Muscle of leg (tissue), 16 donors: ENCODE measurements at places on chromosomes 6 and 20. TPM values are rescaled to one million over a fixed set of nuclear protein-coding genes. Genes with fewer than 3 reads are reported as not detected.
A peak's percentile ranks its signal among the peaks of the same experiment; 100 is the strongest.

Gene FAM162B
- 12.3 TPM for total RNA-seq

DNA sequence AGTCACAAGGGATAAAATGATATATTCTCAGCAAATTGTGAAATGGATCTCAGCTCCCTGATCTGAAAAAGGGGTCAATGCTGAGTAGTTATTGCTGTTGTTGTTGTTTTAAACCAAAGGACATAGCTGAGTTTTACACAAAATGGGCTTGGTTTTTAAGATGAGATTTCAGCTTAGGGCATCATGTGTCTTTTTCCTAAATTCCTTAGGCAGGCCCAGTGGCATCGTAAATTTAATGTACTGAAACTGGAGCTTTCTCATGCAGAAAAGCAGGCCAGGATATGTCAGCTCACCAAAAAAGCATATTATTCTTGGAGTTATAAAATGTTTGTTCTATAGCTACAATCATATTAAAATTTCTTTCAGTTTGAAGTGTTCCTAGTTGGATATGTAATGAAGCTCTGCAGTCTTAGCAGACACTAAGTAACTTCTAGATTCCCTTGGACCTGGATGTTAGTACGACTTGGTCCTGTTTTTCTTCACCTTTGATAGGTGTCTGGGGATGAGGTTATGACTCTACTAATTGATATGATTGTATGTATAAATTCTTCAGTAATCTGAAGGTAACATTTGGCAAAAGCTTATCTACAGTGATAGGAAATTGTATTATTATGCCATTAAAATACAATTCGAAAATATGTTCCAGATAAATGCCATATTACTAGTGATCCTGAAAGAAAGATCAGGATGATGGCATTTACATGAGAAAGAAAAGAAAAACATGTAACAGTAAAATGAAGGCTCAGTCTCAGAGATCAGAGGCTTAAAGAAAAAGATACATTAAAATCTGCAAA is 663.3 kb downstream of the RFPL4B start:
- H3K36me3 ChIP-seq: no peaks in the 10 kb centered on the region
- H3K27ac ChIP-seq: no peak overlapping the region
- DNase-seq: peak; percentile 62
- H3K27me3 ChIP-seq: no peaks in the 10 kb centered on the region

- no peak overlapping the region for H3K4me3 ChIP-seq
- no peaks in the 10 kb centered on the region for H3K4me1 ChIP-seq
- H3K27me3 ChIP-seq: no peaks in the 10 kb centered on the region
- no peak overlapping the region for H3K27ac ChIP-seq
- no peaks in the 10 kb centered on the region for H3K36me3 ChIP-seq
These were observed 200.0 kb upstream of the DTNBP1 start for GRCh38 chr6:15862810-15863209.

Gene SOBP
- 13.6 TPM for total RNA-seq

- H3K4me3 ChIP-seq: no peak overlapping the region
- H3K36me3 ChIP-seq: no peaks in the 10 kb centered on the region
- no peak for DNase-seq
- no peaks in the 10 kb centered on the region for H3K4me1 ChIP-seq
- no peak overlapping the region for H3K27ac ChIP-seq
These were observed 504.3 kb upstream of the SLC35B3 start for GRCh38 chr6:8939615-8940014.

Gene KCNK15
- 0.27 TPM for total RNA-seq

GRCh38 chr6:170221753-170222400 is 69.0 kb downstream of the DLL1 start:
- peaks cover 3% of the 10 kb centered on the region for H3K27me3 ChIP-seq
- no peak for DNase-seq
- no peaks in the 10 kb centered on the region for H3K36me3 ChIP-seq

DNA sequence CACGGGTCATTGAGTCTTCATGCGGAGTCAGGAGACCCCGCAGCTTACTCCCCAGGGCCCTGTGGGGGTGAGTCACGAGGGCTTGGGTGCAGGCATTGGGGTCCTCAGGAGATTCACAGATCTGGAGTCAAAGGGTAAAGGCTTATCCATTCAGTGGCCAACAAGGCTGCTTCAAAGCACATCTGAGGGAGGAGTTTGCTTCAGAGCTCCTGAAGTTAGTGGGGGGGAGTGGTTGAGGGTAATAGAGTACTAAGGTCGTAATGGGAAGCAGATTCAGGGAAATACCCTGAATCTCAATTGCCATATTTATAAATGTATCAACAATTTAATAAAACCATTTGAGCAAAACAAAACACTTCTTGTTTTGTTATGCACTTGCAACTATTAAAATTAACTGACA is 37.3 kb downstream of the SH3BGRL2 start:
- no peaks in the 10 kb centered on the region for H3K36me3 ChIP-seq
- DNase-seq: no peak
- H3K27ac ChIP-seq: no peak overlapping the region
- no peaks in the 10 kb centered on the region for H3K4me1 ChIP-seq
- no peaks in the 10 kb centered on the region for H3K27me3 ChIP-seq
